ENCODE measurements at places on chromosomes 12 and 14. TPM values are rescaled to one million over a fixed set of nuclear protein-coding genes. Genes with fewer than 3 reads are reported as not detected.

VASH1 gene
- polyA plus RNA-seq, result 26.8 TPM

SLCO1B1 gene
- not detected for polyA plus RNA-seq

BDKRB2 gene
- not detected for polyA plus RNA-seq

C12orf56 gene
- polyA plus RNA-seq, result 0.06 TPM

SYNDIG1L gene
- 2.0 TPM for polyA plus RNA-seq

CLEC14A gene
- not detected for polyA plus RNA-seq

MLH3 gene
- polyA plus RNA-seq, result 17.3 TPM

PPM1H gene
- polyA plus RNA-seq, result 3.9 TPM

AMN gene
- 0.15 TPM for polyA plus RNA-seq

ADAMTS20 gene
- 0.72 TPM for polyA plus RNA-seq

RDH16 gene
- 1.0 TPM for polyA plus RNA-seq

DPY19L2 gene
- polyA plus RNA-seq, result 37.9 TPM

GLT1D1 gene
- polyA plus RNA-seq, result 3.9 TPM

LALBA gene
- polyA plus RNA-seq, result not detected

TUNAR gene
- 33.2 TPM for polyA plus RNA-seq

OR4E2 gene
- polyA plus RNA-seq, result not detected

SRRM4 gene
- 10.5 TPM for polyA plus RNA-seq

MYF5 gene
- polyA plus RNA-seq, result not detected

A2M gene
- polyA plus RNA-seq, result not detected

FAM222A gene
- polyA plus RNA-seq, result 6.4 TPM

OR6S1 gene
- not detected for polyA plus RNA-seq

ALKBH1 gene
- polyA plus RNA-seq, result 20.8 TPM

CACNA2D4 gene
- polyA plus RNA-seq, result not detected

ZFC3H1 gene
- 70.2 TPM for polyA plus RNA-seq

PLD4 gene
- not detected for polyA plus RNA-seq

SERPINA10 gene
- not detected for polyA plus RNA-seq

VRTN gene
- not detected for polyA plus RNA-seq

BMP4 gene
- polyA plus RNA-seq, result 2.5 TPM

All from neural cell (in vitro differentiated cells).